ENCODE measurements at places on chromosomes 2 and 18.

DNA sequence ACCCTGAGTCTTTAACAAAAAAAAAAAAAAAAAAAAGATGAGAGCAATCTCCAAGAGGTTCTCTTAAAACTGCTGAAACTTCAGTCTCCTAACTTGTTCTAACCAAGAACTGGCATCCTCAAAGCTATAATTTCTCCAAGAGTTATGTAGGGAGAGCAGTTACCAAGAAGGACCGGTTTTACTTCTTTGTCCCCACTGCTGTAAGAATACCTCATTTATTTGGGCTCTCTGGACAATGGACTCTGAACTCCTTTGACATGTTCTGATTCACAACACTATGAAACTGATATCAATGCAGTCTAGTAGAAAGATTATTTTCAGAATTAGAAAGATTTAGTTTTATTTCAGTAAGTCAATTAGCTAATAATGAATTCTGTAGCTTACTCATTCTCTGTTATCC is 84.5 kb upstream of the DTNB start:
- DNase-seq, result peak; percentile 48

DNA sequence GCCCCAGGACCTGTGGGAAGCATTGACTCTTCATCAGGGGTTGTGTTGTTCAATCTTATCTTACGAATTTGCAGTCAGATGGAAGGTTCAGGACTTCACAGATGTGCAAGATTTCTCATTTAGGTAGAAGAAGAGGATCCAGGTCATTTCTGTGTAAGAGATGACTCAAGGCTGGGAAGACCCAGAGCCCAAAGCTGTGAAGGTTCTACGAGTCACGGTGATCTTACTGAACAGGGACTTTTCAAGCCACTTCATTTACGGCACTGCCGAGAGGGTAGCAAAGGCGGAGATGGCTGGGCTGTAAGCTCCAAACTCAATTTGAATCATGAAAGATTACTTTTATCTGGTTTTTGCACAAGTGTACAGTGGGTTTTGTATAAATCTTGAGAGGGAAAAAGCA is 228.0 kb upstream of the MEX3C start:
- no peak for DNase-seq

GRCh38 chr2:162063281-162063680 is 10.7 kb downstream of the DPP4 start:
- DNase-seq, result no peak

- DNase-seq, result no peak
Observed at GRCh38 chr18:62846313-62846712, 131.0 kb downstream of the PHLPP1 start.

- no peak for DNase-seq
Observed at GRCh38 chr18:44536619-44537018, 144.1 kb upstream of the SETBP1 start.

GRCh38 chr2:169978402-169979017 is 151.3 kb downstream of the UBR3 start:
- no peak for DNase-seq

GRCh38 chr18:58438161-58438957 is 190.5 kb downstream of the ALPK2 start:
- DNase-seq, result no peak

GRCh38 chr2:233081731-233082221 is 21.6 kb downstream of the INPP5D start:
- DNase-seq, result no peak

DNA sequence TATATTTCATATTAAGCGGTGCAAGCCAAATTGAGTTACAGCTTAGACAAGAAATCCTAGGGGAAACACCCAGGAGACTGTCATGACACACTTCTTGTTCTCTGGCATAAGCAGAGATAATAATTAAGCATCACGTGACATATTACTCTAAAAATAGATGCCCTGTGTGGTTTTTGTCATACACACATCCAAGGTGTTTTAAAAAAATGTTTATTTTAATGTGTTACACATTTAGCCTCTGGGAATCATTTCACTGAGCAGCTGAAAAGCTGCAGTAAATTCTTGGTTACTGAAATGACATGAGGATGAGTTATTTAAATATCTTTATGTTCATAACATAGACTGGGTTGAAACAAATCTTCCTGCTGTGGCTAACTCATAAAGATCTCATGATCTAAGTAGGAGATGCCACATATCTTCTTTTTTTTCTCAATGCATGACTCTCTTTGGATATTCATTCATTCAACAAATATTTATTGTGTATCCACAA is 38.0 kb upstream of the ERMN start:
- DNase-seq, result no peak

DNA sequence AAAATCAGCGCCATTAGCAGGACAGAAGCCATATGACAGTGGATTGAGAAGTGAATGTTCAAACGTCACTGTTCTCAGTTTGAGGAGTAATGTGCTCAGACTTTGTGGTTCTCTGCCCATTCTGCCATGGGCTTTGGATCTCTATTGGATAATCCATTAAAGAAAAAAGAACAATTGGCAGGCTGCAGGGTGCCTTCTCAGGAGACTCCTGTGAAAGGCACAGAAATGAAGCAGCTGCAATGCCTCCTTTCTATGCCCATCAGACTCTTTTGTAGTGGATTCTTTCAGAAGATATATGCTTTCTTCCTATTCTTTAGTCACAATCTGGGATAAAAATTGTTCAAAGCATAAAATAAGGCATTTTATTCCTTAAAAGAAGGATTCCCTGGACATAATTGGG is 506.9 kb upstream of the KLHL29 start:
- DNase-seq, result no peak

DNA sequence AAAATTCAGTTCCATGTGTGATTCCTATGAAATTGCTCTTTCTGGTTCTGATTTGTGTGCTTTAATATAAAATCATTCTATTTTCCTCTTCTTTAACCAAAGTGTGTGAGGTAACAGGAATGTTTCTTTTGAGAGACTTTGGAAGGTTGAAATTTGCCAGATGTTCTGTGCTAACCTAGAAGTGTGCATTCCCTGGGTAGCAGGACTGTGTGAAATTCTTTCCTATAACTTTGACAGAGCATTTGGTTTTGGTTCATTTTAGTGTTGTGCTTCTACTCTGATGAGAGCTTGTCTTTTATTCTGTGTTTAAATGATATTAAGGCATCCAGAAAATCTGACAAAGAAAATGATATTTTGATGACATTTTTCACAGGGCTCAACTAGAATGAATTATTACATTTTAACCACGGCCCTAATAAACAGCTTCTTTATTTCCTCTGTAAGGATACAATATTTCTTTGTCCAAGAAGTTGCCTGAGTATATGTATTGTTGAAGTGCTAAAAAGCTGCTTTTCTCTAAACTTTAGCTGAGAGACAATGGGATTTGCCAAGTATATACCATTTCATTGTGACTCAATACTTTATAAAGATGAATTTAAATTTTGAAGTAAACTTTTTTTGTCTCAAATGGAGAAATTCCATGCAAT is 34.7 kb upstream of the DLX1 start:
- no peak for DNase-seq

GRCh38 chr2:11123001-11123809 is 32.1 kb upstream of the SLC66A3 start:
- no peak for DNase-seq

DNA sequence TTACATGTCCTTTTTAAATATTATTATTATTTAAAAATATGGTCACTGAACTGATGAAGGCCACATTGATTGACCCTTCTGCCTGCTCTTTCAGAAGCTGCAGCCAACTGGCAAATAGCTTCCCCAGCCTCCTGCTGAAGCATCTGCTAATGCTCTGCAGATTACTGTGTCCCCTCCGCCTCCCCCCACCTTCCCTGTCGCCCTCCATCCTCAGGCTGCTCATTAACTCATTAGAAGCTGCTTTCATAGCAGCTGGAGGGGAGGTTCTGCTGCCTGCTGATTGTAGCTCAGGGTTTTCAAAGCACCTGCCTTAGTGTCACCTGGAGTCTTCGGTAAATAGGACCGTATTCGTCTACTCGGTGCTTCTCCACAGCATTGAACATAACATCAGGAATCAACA is 24.8 kb upstream of the LMAN1 start:
- DNase-seq, result no peak

DNA sequence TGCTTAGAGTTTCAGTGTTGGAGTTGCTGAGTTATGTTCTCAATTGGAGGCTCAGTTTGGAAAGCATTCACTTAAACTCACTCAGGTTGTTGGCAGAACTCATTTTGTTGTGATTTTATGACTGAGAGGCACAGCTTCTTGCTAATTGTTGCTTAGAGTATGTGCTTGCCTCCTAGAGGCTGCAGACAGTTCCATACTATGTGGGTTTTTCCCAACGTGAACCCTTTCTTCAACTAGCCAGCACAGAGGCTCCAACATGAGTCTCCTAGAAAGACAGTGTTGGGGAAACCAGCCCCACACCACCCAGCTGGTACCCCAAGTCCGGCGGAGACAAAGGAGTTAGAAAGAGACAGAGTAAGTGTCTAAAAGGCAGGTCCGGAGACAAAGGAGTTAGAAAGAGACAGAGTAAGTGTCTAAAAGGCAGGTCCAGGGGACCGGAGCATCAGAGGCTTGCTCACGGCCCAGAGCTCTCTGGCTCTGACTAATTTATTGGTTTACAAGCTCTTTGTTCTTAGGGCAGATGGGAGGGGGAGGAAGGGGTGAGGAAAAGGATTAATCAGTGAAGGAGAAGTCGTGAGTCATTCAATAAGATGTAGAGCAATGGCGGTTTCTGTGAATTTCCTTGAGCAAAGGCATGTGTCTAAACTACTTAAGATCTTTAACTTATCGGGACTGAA is 999.7 kb upstream of the LRRTM1 start:
- no peak for DNase-seq

GRCh38 chr2:236047886-236048540 is 120.2 kb downstream of the GBX2 start:
- no peak for DNase-seq

DNA sequence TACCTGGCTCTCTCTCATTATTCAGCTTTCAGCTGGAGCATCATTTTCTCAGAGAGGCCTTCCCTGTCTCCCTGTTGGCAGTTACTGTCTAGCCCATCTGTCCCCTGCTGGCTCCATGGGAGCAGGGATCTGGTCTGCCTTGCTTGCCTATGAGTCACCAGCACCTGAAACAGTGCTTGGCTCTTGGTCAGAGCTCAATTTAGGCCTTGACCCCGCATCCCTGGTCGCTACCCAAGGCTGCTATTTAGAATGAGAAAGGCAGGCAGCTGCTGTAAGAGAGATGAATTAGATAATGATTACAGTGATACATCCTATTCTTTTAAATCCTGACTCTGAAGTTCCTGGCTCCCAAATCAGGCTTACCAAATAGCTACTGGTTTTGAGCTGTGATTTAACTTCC is 32.9 kb downstream of the KCNE4 start:
- DNase-seq, result no peak

DNA sequence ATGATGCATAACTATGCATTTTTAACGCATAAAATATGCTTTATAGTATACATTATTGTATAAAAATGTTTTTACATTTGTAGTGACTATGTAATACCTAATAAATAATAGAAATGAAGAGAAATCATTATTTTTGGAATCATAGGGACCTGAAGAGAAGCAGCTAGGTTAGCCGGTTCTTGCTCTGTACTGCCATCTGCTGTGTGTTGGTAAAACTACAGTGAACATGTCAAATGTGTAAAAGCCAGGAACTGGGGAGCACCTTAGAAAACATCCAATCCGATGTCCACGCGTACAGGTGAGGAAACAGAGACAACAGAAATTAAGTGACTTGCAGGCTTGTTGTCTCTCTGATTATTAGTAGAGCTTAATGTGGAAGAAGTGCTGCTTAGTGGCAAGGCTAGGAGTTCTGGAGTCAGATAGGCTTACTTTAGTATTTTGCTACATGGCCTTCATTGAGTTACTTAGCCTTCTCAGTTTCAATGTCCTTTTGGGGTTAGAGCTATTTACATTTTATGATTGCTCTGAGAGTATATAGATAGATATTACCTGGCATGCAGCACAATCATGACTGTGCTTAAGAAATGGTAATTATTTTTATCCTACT is 386.5 kb downstream of the DLGAP1 start:
- DNase-seq, result peak; percentile 13

DNA sequence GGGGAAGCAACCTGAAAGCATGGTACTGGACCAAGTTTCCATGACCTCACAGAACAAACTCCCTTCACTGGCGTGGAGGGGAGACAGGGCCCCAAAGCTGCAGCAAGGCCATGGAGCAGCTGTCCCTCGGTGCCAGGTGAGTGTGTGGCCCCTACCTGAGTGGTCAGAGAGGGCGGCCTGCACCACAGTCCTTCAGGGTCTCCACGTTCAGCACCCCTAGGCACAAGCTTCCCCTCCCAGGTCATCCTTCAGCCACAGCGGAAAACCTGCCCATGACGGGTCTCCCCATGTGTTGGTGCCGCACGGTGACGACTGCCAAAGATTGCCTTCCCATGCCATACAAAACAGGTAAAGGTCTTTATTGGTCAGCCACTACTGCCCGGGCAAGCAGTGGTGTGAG is 201.6 kb downstream of the MGAT5 start:
- DNase-seq, result no peak

DNA sequence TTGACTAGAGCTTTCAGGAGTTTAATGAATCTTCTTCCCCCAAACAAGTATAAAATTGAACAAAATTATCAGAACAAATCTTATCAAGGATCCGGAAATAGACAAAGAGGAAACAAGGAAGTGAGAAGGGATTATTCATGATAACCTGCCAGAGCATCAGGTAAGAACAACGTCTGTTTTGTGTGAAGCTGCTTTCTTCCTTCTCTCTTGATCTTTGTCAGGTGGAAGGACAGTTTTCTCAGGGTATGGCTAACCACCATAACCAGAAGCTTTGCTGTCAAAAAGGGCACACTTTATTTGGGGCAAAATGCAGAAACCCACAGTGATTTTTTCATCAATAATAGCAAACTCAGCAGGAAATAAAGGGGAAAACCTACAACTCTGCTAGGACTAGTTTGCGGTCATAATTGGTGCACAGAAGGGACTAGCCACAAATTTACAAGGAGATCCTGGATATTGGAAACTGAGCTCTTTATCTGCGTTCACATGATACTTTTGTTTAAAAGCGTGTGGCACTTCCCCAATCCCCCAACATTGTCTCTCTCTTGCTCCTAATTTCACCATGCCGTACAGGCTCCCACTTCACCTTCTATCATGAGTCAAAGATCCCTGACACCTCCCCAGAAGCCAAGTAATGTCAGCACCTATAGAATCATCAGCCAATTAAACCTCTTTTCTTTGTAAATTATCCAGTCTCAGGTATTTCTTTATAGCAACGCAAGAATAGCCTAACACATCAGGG is 124.2 kb downstream of the FSIP2 start:
- no peak for DNase-seq

- DNase-seq, result no peak
Observed at GRCh38 chr2:153455861-153456260, 22.7 kb downstream of the RPRM start.

- no peak for DNase-seq
Observed at GRCh38 chr18:44582456-44582855, 98.2 kb upstream of the SETBP1 start.

GRCh38 chr18:21991886-21992285 is 177.5 kb upstream of the GATA6 start:
- DNase-seq, result no peak
